ENCODE measurements at places on chromosomes 16 and 17.
A peak's percentile ranks its signal among the peaks of the same experiment; 100 is the strongest.

DNA sequence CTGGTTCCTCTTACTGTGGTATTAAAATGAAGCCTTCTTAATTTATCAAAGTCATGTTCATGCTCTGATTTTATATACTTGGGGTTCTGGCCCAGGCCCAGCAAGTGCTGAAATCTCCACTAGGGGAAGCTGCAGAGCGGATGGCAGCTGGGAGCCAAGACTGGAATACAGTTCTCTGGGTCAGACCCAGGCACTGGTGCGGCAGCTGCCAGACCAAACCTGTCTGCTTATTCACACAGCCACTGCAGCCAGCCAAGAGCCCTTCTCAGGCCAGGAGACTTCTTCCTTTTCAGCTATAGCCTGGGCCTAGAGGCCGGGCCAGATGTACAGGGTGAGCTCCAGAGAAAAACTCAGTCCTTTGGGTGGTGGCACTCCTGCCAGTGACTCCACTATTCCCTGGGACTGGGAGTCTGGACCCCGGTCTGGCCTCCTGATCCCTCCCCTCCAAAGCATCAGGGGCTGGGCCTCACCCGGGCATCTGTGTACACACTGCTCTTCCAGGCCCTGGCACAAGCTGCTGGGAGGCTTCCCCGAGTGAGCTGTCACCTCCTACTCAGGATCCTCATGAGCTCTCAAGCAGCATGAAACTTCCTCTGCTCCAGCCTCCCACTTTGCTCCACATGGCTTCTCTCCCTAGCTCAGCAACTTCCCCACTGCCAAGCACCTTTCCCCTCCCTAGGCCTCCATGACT, 24.4 kb downstream of the ATP6V0D1 start:
- DNase-seq: no peak

DNA sequence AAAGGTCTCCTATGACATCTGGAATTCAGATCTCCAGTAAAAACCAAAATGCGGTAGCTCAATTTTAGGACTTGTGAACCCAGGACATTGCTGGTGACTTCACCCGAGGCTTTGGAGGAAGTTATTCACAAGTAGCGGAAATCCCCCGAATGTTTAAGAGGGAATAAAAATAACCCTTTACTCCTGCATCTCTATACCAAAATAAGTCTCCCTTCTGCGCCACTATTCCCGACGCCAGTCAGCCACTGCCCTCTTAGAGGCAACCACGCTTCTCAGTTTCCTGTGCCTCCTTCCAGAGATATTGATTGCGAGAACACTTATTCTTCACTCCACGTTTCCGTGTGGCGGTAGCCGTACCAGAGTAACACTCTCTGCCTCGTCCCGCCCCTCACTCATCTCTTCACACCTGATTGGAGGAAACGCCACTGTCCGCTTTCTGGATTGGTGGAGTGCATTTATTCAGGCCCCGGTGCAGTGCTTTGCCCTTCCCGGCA, 27.4 kb downstream of the EMP2 start:
- peak; percentile 14 for DNase-seq

DNA sequence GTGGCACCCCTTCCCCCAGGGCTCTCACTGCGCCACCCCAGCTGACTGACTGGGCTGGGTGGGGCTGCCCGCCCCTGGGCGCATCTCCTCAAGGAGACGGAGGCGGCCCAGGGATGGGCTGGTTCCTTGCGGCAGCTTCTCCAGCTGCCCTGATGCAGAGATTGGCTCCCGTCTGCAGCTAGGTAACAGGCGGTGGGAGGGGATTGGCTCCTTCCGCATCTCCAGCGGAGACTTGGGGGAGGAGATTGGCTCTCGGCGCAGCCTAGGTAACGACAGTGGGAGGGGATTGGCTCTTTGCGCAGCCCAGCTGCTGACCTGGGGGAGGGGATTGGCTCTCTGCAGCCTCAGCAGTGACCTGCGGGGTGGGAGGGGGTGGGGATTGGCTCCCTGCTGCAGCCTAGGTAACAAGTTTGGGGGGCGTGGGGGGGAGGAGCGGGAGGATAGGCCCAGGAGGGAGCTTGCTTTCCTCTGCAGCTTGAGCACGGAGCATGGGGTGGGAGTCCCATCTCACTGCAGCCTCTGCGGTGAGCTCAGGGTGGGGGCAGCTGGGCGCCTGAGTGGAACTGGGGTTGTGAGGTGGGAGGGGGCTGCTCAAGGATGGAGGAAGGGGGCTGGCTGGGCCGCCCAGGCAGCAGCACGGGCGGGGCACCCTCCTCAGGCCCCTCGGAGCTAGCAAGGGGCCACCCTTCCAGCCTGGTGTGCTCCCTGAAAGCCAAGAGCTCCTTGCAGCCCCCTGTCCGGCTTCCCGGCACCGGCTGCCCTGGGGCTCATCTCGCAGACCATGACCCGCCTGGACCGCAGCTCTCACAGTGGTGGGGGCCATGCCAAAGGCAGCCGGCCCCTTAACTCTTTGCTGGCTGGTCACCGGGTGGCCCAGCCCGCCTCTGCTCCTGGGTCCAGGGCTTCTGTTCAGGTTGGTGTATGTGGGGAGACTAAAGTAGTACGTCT, 6.4 kb downstream of the NFE2L1 start:
- DNase-seq: no peak

- DNase-seq: no peak
These were observed 6.4 kb downstream of the GPATCH8 start for GRCh38 chr17:44496815-44497214.

DNA sequence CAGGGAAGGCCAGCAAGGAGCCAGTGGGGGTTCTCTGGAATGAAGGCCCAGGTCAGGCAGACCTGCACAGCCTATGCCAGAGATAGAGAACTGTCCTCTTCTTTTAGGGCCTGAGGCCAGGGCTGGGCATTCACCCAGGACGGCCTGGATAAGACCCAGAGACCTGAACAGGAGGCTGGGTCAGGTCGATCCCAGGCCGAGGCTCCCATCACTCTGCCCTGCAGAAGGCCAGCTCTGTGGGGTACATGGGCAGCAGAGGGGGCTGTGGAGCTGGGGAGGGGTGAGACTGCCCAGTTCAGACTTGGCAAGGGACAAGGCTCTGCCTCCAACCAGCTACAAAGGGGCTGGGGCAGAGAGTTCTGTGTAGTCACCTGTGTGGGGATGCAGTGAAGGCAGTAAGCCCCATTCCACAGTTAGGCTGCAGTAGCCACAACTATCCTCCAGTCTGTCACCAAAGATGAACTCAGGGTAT, 14.6 kb downstream of the HSD11B2 start:
- DNase-seq: no peak

DNA sequence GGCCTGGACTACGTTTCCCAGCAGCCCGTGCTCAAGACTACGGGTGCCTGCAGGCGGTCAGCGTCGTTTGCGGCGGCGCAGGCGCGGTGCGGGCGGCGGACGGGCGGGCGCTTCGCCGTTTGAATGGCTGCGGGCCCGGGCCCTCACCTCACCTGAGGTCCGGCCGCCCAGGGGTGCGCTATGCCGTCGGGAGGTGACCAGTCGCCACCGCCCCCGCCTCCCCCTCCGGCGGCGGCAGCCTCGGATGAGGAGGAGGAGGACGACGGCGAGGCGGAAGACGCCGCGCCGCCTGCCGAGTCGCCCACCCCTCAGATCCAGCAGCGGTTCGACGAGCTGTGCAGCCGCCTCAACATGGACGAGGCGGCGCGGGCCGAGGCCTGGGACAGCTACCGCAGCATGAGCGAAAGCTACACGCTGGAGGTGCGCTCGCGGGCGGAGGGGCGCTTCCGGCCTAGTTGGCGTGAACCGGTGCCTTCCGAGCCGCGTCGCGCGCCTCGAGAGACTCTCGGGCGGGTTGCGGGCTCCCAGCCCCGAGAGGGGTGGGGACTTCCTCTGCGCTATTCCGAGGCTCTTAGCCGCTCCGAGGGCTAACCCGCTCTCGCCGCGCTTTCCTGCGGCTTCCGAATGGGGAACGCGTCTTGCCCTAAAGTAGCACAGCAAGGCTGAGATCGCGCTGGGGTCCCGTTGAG, at the start of gene RBL2:
Gene RBL2 (plus strand): TSS at position 95 of the 689 bp plus-strand sequence. CDS start 86 bp downstream, at position 181.
- peak; percentile 71 for DNase-seq

DNA sequence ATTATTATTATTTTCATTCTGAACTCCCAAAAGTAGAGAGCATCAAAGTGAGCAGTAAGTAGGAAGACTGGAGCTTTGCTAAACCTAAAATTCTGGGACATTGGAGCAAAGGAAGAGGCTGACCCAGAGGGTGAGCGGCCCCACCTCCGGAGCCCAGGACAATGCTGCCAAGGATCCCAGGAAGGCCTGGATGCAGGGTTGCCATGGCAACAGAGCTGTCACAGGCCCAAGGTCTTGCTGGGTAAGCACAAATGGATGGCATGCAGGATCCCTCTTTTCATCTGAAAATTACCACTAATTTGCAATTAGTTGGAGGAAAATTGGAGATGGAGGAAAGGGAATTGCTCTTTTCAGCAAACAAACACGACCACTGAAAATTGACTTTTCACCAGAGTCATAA, 457.9 kb upstream of the CDH5 start:
- DNase-seq: no peak

- DNase-seq: no peak
These were observed 201.1 kb upstream of the MAF start for GRCh38 chr16:79801646-79802045.

DNA sequence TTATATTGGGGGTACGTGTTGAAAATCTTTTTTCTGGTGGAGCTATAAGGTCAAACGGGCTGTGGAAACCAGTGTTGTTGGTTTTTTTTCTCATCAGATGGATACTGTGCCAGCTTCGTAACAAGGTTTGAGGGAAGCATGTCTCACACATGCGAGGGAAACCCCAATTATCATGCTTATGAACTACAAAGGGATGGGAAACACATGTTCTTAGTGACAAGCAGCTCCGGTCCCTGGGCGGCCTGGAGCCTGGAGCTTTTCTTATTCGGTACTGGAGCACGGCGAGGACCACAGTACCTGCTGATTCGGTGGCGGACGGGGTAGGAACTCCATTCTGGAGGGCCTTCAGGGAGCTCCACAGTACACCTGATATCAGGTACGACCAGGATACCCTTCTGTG, 12.5 kb downstream of the SLC43A2 start:
- DNase-seq: no peak

DNA sequence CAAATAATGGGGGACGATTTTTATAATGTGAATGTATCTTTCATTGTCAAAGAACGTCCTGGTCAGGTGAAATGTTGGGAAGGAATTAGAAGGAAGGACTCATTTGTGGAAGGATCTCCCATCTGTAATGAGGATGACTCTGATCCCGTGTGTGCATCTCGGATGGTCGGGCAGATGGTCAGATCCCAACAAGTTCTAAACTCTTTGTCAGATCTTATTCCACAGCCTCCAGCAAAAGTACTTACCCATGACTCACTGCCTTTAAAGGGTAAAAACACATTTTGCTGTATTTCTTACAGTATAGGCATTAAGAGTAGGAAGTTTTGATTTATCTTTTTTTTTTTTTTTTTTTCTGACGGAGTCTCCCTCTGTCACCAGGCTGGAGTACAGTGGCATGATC, 539 bp upstream of the KRTAP4-8 start:
- no peak for DNase-seq
